ENCODE measurements at places on chromosomes 3 and 15.

DNA sequence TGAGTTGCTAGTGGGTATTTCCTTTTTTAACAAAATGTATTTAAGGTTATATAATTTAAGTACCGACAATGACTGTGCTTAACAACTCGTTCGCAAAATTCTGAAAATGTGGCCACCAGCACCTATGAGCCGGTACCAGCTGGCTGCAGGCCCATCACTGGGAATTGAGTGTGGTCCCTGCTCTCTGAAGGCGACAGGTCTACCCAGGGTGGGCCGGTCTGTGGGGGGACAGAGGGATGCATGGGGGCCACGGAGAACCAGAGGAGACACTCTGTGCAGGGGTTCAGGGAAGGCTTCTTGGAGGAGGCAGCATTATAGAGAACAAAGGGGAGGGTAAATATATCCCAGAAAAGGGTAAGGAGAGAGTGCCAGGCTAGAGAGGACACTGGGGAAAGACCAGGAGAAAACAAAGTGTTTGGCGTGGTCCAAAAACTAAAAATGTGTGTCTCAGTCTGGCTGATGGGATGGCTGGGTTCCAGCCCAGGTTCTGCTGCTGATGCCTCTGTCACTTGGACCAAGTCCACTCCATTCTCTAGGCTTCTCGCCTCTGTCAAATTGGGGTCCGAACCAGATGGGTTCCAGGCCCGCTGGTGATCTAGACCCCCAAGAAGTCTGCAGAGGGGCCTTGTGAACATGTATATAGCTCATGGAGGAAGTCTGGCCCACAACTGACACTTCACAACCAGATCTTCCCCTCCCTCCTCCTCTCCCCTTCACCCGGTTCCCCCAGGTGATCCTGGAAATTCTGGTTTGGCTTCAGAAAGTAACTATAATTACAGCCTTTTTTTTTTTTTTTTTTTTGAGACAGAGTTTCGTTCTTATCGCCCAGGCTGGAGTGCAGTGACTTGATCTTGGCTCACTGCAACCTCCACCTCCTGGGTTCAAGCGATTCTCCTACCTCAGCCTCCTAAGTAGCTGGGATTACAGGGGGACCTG lies 10.7 kb upstream of the CYP11A1 start:
- no peak for DNase-seq

DNA sequence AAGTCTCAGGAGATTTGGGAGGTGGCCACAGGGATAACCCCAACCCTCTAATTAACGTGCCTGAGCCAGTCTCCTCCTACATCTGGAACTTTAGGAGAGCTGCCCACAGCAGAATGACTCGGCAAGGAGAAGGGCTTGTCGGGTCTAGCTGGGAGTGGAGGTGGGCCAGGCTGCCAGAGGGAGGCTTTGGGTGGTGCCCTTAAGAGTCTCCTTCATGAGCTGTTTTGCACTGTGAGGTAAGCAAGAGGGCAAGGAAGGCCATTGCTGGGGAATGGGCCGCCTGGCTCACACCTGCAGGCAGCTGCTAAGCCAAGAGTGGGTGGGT lies 3.6 kb upstream of the TNK2 start:
- no peak for DNase-seq

- DNase-seq, result no peak
Measured at GRCh38 chr15:99708563-99708962, 24.7 kb downstream of the LYSMD4 start.

DNA sequence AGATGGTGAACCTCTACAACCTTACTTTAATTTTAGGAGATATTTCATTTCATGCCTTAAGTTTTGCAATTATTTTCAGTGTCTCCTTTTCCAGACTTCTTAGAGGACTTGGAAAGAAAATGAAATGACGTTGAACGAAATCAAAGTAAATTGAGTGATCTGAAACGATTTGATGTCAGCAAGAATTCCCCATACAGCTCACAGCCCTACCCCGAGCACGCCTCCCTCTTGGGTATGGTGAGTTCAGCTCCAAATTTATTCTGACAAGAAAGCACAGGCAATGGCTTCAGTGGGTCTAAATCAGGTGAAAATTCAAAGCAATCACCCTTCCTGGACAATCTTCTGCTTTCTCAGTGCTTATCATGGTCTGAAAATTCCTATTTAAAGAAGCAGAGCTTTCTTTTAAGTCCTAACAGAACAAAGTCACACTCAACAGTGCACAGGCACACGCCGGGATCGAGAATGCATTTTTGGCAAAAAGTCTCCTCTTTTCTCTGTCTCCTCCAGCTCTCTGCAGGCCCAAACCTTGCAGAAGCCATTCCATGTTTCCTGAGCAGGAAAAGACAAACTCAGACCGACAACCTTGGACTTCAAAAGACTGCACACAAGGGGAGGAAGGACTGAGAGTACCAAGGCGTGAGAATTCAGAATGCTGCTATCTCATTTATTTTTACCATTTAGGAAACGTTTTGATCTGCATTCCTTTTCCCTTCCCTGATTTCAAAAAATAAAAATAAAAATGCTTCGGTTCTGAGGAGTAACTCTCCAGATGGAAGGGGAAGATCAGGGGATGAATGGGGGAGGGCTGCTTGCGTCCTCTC lies 72.0 kb downstream of the CCNL1 start:
- no peak for DNase-seq

DNA sequence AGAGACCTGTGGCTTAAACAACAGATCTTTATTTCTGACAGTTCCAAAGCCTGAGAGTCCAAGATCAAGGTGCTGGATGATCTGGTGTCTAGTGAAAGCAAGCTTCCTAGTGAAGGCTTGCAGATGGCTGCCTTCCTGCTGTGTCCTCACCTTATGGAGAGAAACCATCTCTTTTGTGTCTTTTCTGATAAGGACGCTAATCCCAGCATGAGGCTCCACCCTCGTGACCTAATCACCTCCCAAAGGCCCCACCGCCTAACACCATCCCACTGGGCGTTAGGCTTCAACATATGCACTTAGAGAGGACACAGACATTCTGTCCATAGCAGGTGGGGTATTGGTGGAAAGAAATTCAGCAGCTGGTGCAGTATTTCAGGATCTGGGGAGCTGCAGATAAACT lies 19.8 kb upstream of the LYSMD4 start:
- DNase-seq, result no peak

GRCh38 chr15:73318463-73319351 lies 50.1 kb downstream of the HCN4 start:
- DNase-seq, result no peak

GRCh38 chr3:17905996-17906395 lies 163.6 kb upstream of the TBC1D5 start:
- DNase-seq, result no peak

GRCh38 chr3:98647197-98647596 lies 53.8 kb upstream of the CPOX start:
- no peak for DNase-seq

DNA sequence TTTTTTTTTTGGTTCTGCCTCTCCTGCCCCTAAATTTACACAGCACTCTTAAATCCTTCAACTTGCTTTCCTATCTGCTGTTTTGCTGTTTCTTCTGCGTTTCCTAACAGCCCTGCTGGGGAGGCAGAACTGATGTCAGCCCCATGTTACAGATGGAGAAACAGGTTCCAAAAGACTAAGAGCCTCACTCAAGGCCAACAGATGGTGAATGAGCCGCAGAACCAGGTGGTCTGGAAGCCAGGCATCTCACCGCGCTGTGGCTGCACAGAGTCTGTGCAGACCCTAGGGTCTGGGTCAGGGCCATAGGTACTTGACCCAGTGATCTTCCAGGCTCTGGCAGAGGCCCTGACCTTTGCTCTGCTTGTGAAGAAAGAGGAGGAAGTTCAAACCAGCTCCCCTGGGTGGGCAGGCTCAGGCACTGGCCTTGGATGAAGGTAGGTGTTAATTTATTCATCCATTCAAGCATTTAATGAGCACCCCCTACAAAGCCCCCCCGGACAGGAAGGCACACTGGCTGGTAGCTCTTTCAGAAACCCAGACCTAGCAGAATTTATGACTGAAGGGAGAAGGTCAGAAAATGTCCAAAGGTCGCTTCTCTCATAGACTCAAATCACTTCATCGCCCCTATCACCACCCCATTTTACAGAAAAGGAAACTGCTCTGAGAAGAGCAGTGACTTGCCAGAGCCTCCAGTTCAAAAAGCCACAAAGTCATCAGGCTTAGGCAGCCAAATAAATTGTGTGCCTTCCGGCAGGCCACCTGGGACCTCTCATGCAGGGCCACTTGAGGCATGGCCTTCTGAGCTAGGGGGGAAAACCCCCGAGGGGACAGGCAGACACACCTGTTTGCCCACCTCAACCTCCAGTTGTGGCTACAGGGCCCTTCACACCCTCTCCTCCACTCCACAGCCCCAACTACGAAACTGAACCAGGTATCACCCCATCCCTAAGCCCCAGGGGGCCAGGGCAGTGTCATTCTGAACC lies 2.7 kb downstream of the CHDH start:
- DNase-seq, result no peak

DNA sequence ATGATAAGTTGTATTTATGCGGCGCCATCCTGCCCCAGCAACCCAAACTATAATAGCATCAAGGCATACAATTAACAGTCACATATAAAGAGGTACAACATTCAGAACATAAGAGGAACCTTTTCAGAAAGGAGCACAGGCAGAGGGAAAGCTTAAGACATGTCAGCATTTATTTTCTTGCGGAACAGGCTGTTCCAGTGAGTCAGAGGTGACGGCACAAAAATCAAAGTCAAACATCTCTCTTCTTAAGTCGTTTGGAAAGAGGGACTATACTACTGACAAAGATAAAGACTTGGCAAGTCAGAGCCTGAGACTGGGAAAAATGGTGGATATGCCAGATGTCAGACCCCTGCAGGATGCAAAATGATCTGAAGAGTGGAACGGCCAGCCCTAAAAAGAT lies 128.4 kb downstream of the CTNNB1 start:
- no peak for DNase-seq

- no peak for DNase-seq
Measured at GRCh38 chr3:164673738-164674137, 404.6 kb downstream of the SI start.

Data from effector memory CD8-positive, alpha-beta T cell (primary cell).